ENCODE measurements at places on chromosomes 6 and 20. TPM values are rescaled to one million over a fixed set of nuclear protein-coding genes. Genes with fewer than 3 reads are reported as not detected.

DNA sequence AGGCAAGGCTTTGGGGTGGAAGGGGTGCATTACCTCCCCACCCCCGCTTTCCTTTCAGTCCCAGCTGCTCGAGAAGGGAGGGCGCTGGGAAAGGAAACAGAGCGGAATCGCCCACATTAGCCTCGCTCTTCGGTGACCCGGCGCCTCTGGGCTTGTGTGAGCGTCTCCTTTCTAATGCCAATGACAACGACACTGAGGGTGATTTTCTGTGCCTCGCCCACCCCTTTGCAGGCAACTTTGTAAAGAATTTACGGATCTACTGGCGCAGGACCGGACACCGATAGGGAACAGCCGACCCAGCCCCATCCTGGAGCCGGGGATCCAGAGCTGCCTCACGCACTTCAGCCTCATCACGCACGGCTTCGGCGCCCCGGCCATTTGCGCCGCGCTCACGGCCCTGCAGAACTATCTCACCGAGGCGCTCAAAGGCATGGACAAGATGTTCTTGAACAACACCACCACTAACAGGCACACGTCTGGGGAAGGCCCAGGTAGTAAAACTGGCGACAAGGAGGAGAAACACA, 24.3 kb downstream of the TFAP2B start:
- no peak for DNase-seq

- no peak for DNase-seq
Observed at GRCh38 chr6:160079686-160080043, 42.0 kb upstream of the SLC22A1 start.

- no peak for DNase-seq
Observed at GRCh38 chr6:53090576-53090975, 25.4 kb downstream of the FBXO9 start.

DNA sequence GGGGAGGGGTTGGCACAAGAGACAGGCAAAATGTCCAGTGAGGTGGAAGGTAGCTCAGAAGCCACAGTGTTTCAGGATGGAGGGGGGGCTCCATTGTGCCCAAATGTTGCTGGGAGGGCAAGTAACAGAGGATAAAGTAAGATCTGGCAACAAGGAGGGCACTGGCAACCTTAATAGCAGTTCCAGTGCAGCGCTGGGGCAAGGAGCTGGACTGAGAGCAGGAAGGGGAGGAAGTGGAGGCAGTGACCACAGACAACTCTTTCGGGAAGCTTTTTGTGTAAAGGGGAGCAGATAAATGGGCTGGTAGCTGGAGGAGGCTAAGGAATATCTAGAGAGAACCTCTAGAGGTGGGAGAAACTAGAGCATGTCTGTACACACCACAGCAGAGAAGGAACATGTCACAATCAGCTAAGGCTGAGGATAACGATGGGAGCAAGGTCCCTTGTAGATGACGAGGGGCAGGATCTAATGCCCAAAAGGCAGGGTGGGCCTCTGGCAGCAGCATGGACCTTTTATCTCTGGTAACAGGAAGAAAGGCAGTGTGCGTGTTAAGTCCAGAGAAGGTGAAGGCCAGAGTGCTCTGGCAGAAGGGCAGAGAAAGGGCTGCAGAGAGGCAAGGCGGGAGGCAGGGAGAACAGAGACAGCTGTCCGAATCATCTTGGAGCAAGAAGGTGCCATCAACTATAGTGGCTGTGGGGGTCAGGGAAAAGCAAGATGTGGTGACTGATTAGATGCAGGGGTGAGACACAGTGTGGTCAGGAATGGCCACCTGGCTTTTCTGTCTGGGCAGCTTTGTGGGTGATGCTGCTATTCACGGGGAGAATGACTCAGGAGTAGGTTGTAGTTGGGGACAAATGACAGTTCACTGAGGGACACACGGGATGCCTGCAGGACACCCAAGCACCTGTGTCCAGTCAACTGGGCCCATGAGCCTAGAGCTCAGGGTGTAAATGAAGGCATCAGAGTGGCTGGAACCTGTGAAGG, 17.4 kb downstream of the TMEM242 start:
- DNase-seq = no peak

Gene OLIG3
- 0.35 TPM for total RNA-seq

Gene TOP1
- total RNA-seq = 78.7 TPM
